ENCODE measurements at places on chromosomes 6 and 20. TPM values are rescaled to one million over a fixed set of nuclear protein-coding genes. Genes with fewer than 3 reads are reported as not detected.

- DNase-seq, result no peak
Observed at GRCh38 chr6:144148886-144149285, 1.4 kb upstream of the STX11 start.

SLC22A3 gene
- 49.5 TPM for total RNA-seq

- no peak for DNase-seq
Observed at GRCh38 chr6:166743406-166744222, 116.6 kb upstream of the RPS6KA2 start.

GRCh38 chr20:15708984-15709598 is 864.2 kb downstream of the KIF16B start:
- no peak for DNase-seq

DNA sequence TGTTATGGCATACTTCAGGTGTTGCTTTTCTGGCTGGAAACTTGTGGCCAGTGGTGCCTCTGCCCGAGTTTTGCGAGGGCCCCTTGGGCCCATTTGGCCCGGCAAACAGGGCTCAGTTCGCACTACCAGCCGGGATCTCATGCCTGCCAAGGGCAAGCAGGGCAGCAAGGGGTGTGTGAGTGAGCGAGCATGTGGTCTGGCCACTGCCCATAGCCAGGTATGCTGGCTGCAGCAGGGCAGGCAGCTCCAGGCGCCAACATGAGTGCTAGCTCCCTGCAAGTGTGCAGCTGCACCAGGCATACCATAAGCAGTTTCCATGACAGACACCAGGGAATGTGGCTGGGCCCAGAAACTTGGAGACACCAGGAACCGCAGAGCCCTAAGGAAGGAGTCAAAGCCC is 389.5 kb downstream of the NKAIN2 start:
- DNase-seq, result no peak
